ENCODE measurements at places on chromosomes 2 and 18.
A peak's percentile ranks its signal among the peaks of the same experiment; 100 is the strongest.

- no peak for DNase-seq
These were observed 14.8 kb downstream of the SLC66A2 start for GRCh38 chr18:79936641-79937040.

- no peak for DNase-seq
These were observed 167.4 kb upstream of the GATA6 start for GRCh38 chr18:22001912-22002487.

DNA sequence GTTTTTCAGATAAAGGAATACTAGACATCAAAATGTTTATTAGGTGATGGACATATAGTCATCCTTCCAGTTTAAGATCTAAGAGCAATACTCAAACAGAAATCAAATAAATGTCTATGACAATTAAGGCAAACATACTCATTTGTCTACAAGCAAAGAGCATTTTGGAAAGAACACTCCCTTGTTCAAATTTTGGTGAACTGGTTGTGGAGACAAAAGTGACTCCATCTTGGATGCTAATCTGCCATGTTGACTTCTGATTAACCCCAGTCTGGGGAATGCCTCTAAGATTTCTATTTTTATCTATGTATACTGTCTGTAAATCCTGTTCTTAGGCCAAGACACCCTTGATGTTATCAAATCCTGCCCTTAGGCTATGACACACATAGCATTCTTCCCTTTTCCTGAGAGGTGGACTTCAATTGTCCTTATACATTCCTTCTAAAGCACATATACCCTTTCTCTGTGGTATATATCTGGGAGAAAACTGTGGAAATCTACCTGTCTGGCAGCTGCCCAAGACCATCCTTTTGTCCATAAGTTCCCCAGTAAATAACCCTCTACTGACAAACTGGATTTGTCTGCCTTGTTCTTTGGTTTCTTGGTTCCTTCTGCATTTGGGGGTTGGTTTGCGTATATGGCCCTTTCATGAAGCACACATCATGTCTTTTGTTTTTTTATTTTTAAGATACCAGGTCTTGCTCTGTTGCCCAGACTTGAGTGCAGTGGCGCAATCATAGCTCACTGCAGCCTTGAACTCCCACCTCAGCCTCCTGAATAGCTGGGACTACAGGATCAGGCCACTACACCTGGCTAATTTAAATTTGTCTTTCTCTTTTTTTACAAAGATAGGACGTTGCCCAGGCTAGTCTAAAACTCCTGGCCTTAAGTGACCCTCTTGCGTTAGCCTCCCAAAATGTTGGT, 12.5 kb upstream of the PLEKHM3 start:
- no peak for DNase-seq

DNA sequence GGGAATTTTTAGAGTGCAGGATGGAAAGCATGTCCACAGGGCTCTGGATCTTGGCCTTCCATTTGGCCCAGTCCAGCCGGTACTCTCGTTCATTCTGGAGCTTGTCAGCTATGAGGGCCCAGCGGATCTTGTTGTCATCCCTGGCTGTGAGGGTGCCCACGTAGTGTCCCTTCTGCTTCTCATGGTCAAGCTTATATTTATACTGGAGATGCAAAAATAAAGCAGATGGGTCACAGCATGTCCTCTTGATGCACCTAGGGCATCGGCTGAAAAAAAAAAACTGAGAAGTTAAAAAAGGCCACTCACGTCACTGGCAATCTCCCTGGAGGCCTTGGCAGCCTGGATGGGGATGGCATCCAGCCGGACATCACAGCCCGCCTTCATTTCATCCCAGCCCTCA, 160.5 kb downstream of the RIF1 start:
- DNase-seq = no peak

DNA sequence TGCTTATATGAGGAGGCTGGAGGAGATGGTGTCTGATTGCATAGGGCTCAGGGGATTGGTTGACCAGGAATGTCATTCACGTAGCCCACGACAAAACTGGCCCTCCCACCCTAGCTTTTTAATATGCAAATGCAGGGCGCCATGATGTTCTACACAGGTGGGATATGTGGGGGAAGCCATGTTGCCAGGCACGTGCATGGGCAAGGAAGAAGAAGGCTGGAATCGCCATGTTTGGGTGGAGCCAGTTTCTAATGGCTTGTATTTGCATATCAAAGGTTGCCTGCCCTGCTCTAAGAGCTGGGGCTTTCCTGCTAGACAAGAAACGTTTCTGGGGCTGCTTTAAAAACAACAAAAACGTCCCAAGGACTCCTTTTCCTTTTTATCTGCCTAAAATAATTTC, 26.5 kb upstream of the LINC00305 start:
- DNase-seq = no peak

DNA sequence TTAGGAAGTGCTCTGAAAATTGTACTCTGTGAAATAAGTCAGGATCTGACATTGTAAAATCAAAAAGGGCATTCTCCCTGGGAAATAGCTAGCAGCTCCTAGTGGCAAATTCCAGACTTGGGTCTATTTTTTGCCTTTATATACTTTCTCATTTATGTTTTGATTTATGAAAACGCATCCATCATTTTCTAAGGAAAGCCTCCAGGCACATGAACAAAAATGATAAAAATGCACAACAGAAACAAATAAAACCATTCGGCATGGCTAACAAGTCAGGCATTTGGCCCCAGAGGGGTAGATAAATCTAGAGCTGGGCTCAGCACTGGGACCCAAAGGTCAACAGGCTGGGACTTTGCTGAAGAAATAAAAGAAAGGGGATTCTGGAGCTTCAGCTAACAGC, 167.0 kb downstream of the BCL11A start:
- DNase-seq = no peak

- DNase-seq = peak; percentile 24
These were observed 41.8 kb downstream of the TGFBRAP1 start for GRCh38 chr2:105287692-105288091.

- peak; percentile 5 for DNase-seq
These were observed 32.5 kb upstream of the IL1RL1 start for GRCh38 chr2:102278720-102279390.

DNA sequence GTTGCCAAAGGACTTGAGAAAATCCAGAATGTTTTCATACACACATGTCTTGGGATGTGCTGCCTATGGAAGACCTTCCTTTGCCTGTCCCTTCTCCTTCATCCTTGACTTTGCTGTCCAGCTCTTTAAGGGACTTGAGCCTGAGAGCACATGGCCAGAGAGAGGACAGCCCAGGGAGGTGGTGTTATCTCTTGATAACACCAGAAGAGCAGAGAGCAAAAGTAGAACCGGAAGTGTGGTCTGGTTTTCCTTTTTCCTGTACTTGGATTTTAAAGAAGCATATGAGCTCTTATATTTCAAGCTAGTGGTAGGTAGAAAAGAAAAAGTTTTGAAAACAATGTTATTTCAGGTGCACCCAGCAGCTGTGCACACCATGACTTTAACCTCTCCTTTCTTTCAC, 94.1 kb upstream of the ZNF532 start:
- no peak for DNase-seq

- no peak for DNase-seq
These were observed 147.0 kb upstream of the ACAA2 start for GRCh38 chr18:49960376-49960775.

DNA sequence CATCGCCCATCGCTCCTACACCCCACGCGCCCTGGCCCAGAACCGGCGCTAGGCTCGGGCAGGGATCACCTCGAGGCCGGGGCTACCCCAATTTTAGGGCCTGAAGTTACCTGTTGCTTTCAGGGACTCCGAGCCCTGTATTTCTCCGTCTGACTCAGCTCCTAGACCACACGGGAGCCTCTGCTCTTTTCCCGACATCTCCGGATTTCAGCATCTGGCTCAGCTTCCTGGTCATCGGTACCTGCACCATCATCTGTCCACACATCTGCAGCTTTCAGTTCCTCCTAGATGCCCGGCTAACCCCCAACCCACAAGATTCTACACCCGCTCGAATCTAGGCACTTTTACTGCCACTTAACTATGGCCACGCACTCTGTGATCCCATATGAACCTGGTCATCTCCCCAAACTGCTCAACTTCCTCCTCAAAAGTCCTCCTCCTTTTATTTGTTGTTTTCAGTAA, 12.1 kb upstream of the HMSD start:
- DNase-seq = no peak

DNA sequence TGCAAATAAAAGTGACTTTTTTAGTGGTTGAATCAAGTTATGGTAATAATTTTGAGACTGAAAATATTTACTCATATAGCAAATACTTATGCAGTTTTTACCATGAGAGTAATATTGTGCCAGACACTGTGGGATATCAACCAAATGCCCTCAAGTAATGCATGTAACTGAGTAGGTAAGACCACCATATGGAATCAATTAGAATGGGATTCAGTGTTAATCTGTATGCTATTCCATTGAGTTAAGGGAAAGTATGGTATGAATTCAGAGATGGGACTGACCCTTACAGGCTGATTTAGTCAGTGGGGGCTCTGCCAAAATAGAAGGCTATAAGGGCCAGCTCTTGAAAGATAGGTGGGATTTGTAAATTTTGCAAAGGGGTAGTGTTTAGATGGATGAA, 131.6 kb downstream of the CCDC85A start:
- DNase-seq = no peak

GRCh38 chr18:21803495-21803894, 62.9 kb downstream of the MIB1 start:
- no peak for DNase-seq

DNA sequence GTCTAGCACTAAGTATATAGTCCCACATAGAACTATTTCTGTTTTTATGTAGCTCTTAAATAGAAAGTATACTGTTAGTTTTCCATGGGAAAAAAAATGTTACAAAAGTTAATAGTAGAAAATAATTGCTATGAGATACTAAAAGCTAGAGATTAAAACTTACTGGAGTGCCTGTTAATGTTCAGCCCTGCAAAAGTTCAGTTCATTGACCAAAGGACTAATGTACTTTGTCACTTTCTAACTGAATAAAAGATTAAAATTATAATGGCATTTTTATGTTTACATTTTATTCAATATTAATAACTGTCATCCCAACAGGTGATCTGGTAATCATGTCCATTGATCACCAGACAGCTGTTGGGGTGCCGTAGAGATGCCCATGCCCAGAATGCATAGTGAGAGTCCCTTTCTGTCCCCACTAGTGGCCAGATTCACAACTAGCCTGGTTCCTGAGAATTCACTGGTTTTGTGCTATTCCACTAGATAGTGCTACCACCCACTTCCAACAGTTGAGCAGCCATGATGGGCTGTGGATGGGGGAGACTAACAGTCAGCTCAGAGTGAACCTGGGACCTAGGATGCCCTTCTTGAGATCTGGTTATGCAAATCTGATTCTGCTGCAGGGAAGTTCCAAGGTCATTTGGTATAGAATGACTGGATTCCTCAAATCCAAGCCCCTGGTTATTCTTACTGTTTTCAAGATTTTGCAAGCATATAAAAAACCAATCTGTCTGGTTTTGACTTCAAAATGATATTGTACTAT, 57.8 kb downstream of the AFTPH start:
- no peak for DNase-seq

GRCh38 chr2:1461507-1462390, 48.5 kb downstream of the TPO start:
- no peak for DNase-seq

GRCh38 chr2:135182190-135182589, 130.1 kb downstream of the RAB3GAP1 start:
- DNase-seq = no peak

DNA sequence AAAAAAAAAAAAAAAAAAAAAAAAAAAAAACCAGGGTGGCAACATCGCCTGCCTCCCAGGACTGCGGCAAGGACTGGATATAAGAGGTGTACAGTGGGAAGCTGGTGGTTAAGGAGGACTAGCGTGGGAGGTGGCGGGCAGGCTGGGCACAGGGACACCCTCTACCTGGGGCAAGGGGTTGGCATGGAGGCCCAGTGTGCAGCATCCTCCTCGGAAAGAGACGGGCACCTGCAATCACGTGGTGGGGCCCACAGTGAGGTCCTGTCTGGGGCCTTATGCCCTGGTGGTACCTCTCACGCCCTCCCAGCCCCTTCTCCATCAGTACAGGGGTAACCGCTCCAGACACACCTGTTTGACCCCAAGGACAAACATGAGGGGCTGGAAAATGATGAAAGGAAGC, 27.9 kb downstream of the PXDN start:
- DNase-seq = no peak

GRCh38 chr2:62801814-62802523, 96.5 kb downstream of the EHBP1 start:
- no peak for DNase-seq

GRCh38 chr2:233164128-233164635, 87.3 kb upstream of the ATG16L1 start:
- DNase-seq = no peak

- DNase-seq = no peak
These were observed 10.5 kb downstream of the CAPN13 start for GRCh38 chr2:30796699-30797098.

DNA sequence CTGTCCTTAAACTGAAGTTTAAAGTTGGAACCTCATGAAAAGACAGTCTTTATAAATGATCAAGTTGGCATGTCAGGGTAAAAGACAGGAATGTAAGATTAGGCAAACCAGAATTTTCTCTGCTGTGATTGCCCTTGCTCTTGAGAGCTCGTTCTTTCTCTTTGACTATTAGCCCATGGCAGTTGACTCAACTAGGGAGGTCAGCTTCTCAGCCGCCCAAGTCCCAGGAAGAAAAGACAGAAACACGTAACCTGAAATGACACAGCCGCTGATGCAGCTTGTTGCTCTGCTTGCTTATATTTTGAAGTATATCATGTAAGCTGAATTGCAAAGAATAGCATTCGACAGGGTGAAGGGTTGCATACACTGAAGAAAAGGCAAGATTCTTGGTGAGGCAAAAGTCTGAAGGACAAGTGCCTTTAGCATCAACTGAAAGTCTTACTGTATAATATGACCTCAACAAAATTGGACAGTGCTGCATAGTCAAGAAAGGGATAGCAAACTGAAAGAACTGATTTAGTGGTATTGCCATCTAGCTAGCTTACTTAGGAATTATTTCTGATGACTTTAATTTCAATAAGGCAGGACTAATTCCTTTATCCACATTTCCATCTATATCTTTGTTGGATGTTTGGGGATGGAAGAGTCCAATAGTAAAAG, 54.7 kb downstream of the ARHGAP15 start:
- DNase-seq = no peak

- DNase-seq = peak; percentile 3
These were observed 5.8 kb upstream of the PIEZO2 start for GRCh38 chr18:11155034-11155759.

DNA sequence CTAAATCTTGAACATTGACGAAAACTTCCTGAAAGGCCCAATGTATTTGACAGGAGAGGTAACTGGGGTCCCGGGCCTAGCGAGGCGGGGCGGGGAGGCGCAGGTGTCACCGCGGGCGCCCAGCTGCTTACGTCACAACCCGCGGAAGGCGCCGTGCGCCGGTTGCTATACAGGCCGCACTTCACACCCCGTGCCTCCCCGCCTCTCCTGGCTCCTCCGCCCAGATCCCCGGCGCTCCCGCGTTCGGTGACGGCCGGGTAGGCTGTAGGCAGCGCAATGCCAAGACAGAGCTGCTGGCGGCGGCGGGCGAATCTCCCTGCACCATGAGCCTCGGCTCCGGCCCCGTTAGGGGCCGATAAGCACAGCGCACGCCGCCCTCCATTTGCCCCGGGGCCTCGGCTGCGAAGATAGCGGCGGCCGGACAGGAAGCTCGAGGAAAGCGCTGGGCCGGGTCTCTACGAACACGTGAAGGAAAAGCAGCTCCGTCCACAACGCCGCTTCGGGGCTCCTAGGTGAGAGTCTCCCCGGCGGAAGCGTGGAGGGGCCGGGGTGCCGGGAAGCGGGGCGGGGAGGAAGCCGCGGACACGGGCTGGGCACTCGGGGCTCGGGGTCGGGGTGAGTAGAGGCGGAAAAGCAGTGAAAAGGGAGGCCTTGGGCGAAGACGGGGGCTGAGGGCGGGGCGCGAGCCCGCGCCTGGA, at the start of gene RNF138:
TSS of gene RNF138 (plus strand) at position 151 of the 698 bp plus-strand sequence. CDS start 903 bp downstream, outside the sequence.
- peak; percentile 89 for DNase-seq

Data from brain (organoid and tissue), 16 donors.